ENCODE measurements at places on chromosomes 1 and 21.

GRCh38 chr1:201763455-201764140 is 65.4 kb upstream of the IPO9 start:
- DNase-seq: no peak

DNA sequence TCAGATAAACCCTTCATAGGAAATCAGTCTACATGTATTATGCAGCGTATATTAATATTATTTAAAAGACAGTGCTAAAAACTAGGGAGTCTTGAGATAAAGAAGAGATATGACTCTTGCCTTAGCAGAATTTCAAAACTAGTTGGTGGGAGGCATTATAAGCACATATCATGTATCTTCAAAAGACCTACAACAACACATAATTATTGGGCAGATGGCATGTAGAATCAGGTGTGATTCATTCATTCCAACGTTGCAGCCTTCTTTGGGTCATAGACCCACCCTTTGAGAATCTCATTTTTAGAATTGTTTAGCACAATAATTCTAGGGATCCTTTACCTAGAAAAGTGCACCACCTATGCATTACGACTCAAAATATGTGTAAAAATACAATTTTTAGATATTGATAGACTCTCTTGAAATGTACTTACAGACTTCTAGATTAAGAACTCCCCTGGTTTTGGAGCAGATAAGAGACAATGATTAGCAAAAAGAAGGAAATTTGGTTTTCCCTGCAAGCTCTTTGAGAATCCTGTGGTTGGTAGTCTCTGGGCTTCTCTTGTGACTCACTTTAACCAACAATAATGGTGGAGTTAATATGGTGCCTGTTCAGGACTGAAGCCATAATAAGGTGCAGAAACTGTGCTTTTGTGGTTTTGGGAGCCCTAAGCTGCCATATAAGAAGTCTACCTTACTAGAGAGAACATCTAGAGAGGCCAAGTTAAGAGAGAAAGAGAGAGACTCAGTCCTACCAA is 85.3 kb upstream of the RGS4 start:
- no peak for DNase-seq

GRCh38 chr1:96971849-96972602 is 250.4 kb downstream of the PTBP2 start:
- DNase-seq: no peak

- DNase-seq: no peak
These were observed 150.9 kb downstream of the PTPRU start for GRCh38 chr1:29387210-29387609.

GRCh38 chr1:99728494-99729235 is 37.8 kb downstream of the FRRS1 start:
- no peak for DNase-seq

DNA sequence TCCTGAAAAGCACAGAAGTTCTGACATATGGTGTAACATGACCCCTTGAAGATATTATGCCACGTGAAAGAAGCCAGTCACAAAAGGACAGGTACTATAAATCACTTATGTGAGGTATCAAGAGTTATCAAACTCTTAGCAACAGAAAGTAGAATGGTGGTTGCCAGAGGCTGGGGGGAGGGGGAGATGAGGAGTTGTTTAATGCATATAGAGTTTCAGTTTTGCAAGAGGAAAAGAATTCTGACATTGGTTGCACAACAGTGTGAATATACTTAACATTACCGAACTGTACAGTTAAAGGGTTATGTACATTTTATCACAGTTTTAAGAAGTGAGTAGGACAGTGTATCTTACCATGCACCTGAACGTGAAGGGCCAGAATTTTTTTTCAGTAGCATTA is 80.0 kb downstream of the USP25 start:
- no peak for DNase-seq

- no peak for DNase-seq
These were observed 58.7 kb upstream of the RC3H1 start for GRCh38 chr1:174080819-174081218.

- no peak for DNase-seq
These were observed 21.2 kb downstream of the PTGS2 start for GRCh38 chr1:186658999-186659398.

DNA sequence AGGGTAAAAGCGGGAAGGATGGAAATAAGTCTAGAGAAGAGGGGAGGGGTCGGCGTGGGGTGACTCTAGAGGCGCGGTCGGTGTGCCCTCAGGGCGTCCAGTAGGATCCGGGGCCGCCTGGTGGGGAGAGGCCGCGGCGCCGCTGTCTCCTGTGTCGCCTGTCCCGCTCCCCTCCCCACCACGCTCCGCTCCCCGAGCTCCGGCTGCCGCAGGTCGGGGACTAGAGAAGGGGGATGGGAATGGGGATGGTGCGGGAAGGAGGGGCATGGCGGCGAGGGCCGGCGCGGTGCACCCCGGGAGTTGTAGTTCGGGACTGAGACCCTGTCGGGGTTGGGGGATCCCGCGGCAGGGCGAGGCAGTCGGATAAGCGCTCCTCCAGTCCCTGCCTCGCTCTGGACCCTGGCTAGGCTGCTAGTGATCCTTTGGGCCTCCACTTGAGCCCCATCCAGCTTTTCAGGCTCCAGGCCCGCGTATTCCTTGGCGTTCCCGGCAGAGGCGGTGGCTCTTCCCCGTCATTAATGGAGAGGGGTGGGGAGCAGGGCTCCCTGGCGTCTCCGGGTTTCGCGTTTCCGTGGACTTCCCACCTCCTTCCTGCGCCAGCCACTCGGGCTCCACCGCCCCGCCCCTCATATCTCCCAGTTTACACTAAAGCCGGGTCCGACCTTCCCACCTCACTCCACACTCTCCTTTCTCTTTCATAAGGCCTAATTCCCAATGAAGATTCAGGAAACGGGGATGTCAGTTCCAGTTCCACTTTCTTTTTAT is at the start of gene ENTREP3:
TSS of gene ENTREP3 (minus strand) at position 241 of the 765 bp plus-strand sequence. CDS start 606 bp downstream, outside the sequence.
- peak; percentile 78 for DNase-seq

GRCh38 chr1:233393084-233393840 is 65.7 kb downstream of the MAP3K21 start:
- no peak for DNase-seq
